ENCODE measurements at places on chromosomes 13 and 19. TPM values are rescaled to one million over a fixed set of nuclear protein-coding genes. Genes with fewer than 3 reads are reported as not detected.

The SYDE1 gene
- total RNA-seq = 1.1 TPM

DNA sequence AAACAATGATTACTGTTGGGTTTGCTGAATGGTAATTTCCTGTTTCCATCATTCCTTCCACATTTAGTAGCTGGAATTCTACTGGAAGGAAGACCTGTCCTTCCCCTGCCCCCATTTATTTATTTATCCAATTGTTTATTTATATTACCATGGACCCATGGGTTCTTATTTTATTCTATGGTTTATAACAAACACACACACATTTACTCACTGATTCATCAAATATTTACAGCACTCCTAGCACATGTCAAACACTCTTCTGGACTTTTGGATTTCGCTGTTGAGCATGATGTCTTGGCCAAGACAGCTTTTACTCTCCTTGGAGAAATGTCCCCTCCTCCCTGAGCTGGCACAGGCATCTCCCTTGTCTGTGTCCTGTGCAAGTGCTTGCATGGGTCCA lies 227.8 kb upstream of the MAB21L1 start:
- H3K27ac ChIP-seq = no peak overlapping the region
- H3K27me3 ChIP-seq = peaks cover 1% of the 10 kb centered on the region
- H3K4me1 ChIP-seq = no peaks in the 10 kb centered on the region
- no peak for DNase-seq

DNA sequence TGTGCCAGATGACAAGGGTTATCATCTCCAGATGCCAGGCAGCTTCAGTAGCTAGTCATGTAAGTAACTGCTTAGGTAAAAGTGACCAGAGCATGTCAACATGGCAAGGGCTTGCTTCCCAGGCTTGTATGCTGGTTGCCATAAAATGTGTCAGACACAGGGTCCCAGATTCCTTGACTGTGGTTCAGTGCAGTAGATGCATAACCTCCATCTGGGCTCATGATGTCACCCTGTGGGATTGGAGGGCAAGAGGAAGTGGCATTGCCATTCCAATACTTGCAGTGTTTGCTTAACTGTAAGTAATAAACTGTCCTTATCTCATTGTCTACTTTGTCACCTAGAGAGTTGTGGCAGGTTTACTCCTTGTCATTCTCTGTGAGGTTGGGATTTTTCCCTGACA lies 226.8 kb downstream of the PCDH17 start:
- H3K27me3 ChIP-seq = no peaks in the 10 kb centered on the region
- H3K4me3 ChIP-seq = no peak overlapping the region
- H3K4me1 ChIP-seq = no peaks in the 10 kb centered on the region
- H3K27ac ChIP-seq = no peak overlapping the region

GRCh38 chr19:14159059-14159458 lies 22.7 kb upstream of the ASF1B start:
- no peak for DNase-seq
- no peaks in the 10 kb centered on the region for H3K27me3 ChIP-seq
- no peaks in the 10 kb centered on the region for H3K4me1 ChIP-seq
- H3K4me3 ChIP-seq = no peak overlapping the region

All from activated CD4-positive, alpha-beta T cell treated with anti-CD3 and anti-CD28 coated beads, Interleukin-2, amount 10 ng/mL, durations not matched to agents 24 days and 14 days (primary cell).